ENCODE measurements at places on chromosomes 3 and 15. TPM values are rescaled to one million over a fixed set of nuclear protein-coding genes. Genes with fewer than 3 reads are reported as not detected.

PEX5L gene
- total RNA-seq: under 0.01 TPM

CPLX3 gene
- not detected for total RNA-seq

KLHL18 gene
- total RNA-seq: 22.9 TPM

FBXO40 gene
- not detected for total RNA-seq

RTP3 gene
- 0.43 TPM for total RNA-seq
